ENCODE measurements at places on chromosomes 6 and 20. TPM values are rescaled to one million over a fixed set of nuclear protein-coding genes. Genes with fewer than 3 reads are reported as not detected.

- DNase-seq = no peak
Measured at GRCh38 chr20:16363506-16364319, 209.5 kb downstream of the KIF16B start.

CD83 gene
- total RNA-seq = 1.6 TPM

ME1 gene
- total RNA-seq = 24.9 TPM

TCF15 gene
- total RNA-seq = 11.8 TPM

SDC4 gene
- 76.9 TPM for total RNA-seq

GJA1 gene
- total RNA-seq = 322 TPM

DNA sequence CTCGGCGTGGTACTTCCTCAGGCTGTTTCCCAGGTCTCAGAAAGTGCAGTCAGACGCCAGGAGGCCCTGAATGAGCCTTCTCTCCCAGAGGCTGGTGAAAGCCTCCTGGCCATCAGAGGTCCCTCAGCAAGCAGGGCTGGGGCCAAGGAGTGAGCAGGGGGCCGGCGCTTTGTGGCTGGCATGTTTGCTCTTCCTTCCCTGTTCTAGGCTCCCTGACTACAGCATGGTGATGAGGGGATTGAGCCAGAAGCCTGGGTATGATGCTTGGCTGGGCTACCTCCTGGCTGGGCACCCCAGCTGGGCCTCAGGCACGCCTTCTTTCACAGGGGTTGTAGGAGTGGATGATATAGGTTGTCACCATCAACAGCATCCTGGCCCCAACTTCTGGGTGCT, 11.7 kb upstream of the DNAJC5 start:
- DNase-seq = no peak

GRCh38 chr20:46364670-46365486, 41.5 kb downstream of the ELMO2 start:
- DNase-seq = no peak

- DNase-seq = no peak
Measured at GRCh38 chr20:25135031-25135430, 53.1 kb upstream of the VSX1 start.
